ENCODE measurements at places on chromosomes 1 and 21. TPM values are rescaled to one million over a fixed set of nuclear protein-coding genes. Genes with fewer than 3 reads are reported as not detected.

Gene AUNIP
- 6.0 TPM for total RNA-seq

Gene OR2L5
- total RNA-seq: not detected

Gene TNFSF4
- total RNA-seq: 0.04 TPM

Gene LCE3E
- not detected for total RNA-seq

Gene CAPN2
- 432 TPM for total RNA-seq

Gene AZIN2
- 0.75 TPM for total RNA-seq

Gene TCP10L
- 0.40 TPM for total RNA-seq

Gene PRAMEF6
- not detected for total RNA-seq

Gene ERG
- total RNA-seq: 0.06 TPM

Gene TMEM201
- 15.4 TPM for total RNA-seq

Gene ITLN2
- 0.14 TPM for total RNA-seq

Gene ANKRD45
- total RNA-seq: 0.14 TPM

Gene MX2
- 0.08 TPM for total RNA-seq

Gene UBL4B
- total RNA-seq: not detected

Gene GCLM
- 109 TPM for total RNA-seq

Gene C1QB
- total RNA-seq: not detected

Gene PLA2G5
- not detected for total RNA-seq

Measured in A549 treated with DMSO at 1 μM for 4 hours (cell line).